ENCODE measurements at places on chromosomes 1 and 21.

DNA sequence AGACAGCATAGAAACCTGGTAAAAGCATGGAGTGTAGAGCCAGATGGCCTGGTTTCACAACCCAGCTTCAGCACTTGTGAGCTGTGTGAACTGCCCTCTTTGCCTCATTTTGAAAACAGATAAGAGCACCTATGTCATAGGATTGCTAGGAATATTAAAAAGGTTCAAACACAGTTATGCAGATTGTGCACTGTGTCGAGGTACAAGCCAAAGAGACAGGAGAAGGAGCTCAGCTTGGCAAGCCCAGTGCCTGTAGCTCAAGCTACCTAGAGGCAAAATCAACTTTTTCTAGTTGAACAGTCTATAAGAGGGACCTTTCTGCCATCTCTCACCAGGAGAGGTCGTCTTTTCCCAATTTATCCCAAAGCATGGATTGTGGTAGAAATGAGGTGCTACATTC is 5.0 kb downstream of the CHODL start:
- no peak for DNase-seq

GRCh38 chr1:3827813-3828307 is 29.2 kb downstream of the CEP104 start:
- no peak for DNase-seq

DNA sequence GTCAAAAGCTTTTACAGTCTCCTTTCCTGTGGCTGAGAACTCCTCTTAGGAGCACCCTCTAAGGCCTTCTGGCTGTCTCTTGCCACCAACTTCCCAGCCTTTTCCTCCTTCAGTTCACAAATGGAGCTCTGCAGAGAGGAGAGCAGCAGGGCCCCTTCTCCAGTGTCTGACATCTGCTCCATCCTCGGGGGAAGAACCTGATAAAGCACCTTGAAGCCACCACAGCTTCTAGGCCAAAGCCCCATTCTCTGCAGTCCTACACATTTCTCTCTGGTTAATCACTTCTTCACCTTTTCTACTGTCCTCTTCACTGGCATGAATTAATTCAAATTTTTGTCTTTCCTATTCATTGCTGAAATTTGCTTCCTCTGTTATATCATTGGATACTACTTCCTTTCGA is 378.1 kb upstream of the POU3F1 start:
- no peak for DNase-seq

GRCh38 chr1:70290218-70290617 is 64.3 kb downstream of the ANKRD13C start:
- no peak for DNase-seq

GRCh38 chr1:198701766-198702539 is 63.1 kb downstream of the PTPRC start:
- no peak for DNase-seq

DNA sequence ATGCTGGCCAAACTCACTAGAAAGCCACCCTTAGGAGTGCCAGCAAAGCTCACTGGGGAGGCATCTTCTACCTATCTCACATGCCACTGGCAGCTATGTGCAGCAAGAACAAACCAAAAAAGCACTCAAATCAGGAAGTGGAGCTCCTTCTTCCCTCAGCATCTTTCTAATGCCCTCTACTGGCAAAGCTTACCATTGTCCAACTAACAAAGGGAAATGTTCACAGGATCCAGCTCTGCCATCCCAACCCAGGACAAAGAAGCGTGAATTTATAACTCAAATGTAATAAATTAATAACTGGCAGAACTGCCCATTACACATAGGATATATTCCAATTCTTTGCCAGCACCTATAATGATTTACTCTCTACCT is 38.9 kb downstream of the LEPR start:
- no peak for DNase-seq

GRCh38 chr1:147904726-147905125 is 2.1 kb downstream of the GJA8 start:
- DNase-seq = no peak
